ENCODE measurements at places on chromosomes 7 and 10. TPM values are rescaled to one million over a fixed set of nuclear protein-coding genes. Genes with fewer than 3 reads are reported as not detected.

NEBL gene
- under 0.01 TPM for total RNA-seq

CCDC126 gene
- total RNA-seq: 12.3 TPM

PAPOLB gene
- total RNA-seq: under 0.01 TPM

ATP5MK gene
- 145 TPM for total RNA-seq

PIK3AP1 gene
- 0.36 TPM for total RNA-seq

All from osteoblast (primary cell).